HuH-7 (cell line): ENCODE measurements at places on chromosomes 1 and 21.

GRCh38 chr1:244920911-244921761 lies 56.8 kb upstream of the HNRNPU start:
- no peak for DNase-seq

DNA sequence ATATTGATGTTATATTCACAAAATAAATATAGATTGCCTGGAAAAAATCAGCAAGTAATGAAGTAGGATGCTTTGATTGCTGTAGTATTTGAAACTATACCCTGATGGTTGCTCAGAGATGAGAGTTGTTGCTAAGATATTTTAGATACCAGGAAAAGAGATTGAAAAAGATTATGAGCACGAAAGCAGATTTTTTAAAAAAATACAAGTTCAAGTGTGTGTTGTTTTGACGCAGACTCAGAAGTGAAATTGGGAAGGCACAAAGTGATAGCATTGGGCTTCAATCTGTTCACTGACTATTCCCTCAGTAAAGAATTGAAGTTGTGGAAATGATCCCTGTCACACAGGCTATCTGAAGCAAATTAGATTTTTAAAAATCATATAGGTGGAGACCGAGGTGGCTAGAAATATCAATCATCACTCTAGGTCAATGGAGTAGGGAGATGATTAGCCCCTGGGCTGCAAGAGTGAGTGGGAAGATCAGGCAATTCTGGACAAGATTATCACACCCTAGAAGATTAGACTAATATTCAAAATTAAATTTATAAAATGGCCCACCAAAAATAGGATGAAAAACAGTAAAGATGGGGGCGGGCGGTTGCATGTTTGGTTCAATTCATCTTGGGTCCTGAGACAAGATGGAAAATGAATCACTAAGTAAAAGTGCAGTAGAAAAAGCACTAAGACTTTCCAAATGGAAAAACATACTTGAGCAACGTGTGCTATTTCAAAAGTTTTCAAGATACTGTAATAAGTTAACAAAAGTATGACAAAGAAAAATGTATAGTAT lies 41.5 kb upstream of the LRRC8D start:
- no peak for DNase-seq

GRCh38 chr1:28580722-28581530 lies 11.1 kb upstream of the RAB42 start:
- peak; percentile 43 for DNase-seq

GRCh38 chr1:25765923-25766589 lies 33.9 kb upstream of the SELENON start:
- no peak for DNase-seq

DNA sequence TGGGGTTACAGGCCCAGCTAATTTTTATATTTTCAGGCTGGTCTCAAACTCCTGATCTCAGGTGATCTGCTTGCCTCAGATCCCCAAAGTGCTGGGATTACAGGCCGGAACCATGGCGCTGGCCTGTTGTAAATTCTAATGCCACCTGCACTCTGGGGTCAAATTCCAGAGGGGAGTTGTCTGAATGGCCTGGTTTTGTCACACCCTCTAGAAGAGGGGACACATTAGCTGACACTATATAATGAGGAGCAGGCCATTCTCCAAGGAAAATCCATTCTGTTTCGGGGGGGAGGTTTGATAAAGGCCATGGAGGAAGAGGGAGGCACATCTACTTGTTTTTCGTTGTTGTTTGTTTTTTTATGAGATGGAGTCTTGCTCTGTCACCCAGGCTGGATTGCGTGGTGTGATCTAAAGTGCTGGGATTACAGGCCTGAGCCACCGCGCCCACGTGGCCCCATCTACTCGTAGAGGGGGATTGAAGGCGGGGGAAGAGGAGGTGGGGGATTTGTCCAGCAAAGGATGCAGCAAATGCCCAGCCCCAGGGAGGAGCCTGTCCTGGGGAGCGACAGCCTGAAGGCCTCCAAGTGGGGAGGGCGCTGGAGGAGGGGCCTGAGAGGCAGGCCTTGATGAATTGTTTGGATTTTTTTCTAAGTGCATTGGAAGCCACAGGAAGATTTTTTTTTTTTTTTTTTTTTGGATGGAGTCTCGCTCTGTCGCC lies 78.4 kb upstream of the SLC45A1 start:
- DNase-seq, result no peak

- no peak for DNase-seq
Observed at GRCh38 chr21:42379426-42380215, 13.3 kb upstream of the TFF1 start.

- peak; percentile 52 for DNase-seq
Observed at GRCh38 chr1:95043141-95043980, 29.4 kb downstream of the ALG14 start.

- DNase-seq, result no peak
Observed at GRCh38 chr1:74689621-74690363, 16.2 kb upstream of the ERICH3 start.

DNA sequence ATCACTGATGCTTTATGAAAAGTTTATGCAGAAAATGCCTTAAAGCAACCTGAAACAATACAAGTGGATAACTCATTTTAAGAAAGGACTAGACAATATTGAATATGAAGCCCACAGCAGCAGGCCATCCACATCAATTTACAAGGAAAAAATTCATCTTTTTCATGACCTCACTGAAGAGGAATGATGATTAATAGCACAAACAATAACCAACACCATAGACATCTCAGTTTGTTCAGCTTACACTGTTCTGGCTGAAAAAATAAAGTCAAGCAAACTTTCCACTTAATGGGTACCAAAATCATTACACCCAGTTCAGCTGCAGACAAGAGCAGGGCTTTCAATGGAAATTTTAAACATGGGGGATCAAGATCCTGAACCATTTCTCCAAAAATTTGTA lies 380.6 kb upstream of the NEGR1 start:
- DNase-seq, result no peak

DNA sequence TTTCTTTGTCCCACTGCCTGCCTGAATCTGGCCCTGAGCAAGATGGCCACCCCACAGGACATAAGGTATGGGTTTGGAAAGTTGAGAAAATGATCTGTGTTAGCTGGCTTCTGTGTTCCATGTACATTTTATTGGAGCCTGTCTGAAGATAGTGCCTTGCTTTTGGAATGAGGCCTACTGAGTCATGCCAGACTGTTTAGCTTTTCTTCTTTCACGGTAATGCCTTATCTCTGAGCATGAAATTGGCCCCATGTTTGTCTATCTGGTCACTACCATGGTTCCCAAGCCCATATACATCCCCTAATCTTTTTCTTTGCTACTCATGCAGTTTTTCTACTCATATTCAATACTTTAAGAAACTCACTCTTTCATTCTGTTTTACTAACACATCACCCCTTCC lies 85.1 kb upstream of the LMO4 start:
- no peak for DNase-seq

DNA sequence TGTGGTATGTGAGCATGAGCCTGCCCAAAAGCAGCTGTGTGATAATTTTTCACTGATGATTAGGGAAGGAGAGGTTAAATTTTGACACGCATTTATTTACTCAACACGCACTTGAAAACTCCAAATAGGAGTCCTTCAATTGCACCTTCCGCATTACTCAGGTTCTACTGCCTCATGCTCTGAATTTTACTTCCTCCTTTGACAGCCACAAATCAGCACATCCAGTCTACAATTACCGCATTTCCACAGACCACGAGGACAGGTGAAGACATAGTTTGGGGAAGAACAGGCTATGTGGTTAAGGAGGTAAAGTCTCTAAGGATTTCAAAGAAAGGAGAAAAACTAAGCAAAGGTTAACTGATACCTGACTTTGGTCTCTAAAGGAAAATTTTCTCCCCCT lies 2.6 kb downstream of the CAPN8 start:
- DNase-seq, result no peak

DNA sequence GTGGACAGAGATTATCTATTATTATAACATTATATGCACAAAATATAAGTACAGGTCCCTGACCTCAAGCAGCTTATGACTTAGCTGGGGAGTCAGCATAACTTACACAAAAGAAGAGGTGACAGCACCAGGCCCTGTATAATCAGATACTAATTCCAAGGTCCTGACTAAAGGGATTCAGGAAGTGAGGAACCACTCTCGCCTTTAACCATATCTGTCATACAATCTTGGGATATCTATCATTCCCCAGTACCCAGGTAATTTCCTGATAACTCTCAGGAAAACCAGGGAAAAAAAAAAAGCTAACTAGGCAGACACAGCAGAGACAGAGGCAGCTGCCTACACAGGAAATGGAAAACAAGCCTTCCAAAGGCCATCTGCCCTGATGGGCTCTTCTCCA lies 78.5 kb upstream of the CAMK1G start:
- DNase-seq, result no peak

DNA sequence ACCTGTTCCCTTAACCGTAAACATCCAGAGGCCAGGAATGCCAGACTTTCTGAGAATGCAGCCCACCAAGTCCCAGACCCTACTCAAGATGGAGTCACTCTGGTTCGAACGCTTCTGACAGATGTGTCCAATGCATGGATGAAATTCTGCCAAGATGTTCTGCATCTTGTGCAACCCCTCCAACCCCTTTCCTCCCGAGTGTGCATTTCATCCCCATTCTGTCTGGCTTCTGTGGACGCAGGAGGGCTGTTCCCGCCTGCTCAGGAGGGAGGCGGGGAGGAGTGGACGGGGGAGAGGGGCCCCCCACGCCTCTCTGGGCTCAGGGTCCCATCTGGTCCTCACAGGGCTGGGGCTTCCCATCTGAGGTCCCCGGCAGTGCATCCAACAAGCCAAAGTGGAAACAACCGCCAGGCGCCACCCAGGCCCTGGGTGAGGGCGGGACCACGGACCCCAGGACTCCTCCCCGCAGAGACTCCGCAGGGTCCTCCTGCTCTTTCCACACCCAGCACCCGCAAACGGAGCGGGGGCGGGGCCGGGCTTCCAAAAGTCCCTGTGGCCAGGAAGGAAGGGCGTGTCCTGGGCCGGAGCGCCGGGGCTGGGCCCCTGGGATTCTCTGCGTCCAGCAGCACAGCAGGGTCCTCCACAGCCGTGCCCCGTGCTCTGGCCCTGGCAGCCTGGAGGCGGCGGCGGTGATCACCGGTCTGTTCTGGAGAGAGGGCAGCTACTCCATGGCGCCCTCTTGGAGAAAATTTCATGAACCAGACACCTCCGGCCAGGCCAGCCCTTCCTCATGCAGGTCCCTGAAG lies 27.8 kb upstream of the SUMO3 start:
- DNase-seq, result peak; percentile 77

- DNase-seq, result no peak
Observed at GRCh38 chr1:53572065-53572814, 113.0 kb downstream of the DMRTB1 start.

DNA sequence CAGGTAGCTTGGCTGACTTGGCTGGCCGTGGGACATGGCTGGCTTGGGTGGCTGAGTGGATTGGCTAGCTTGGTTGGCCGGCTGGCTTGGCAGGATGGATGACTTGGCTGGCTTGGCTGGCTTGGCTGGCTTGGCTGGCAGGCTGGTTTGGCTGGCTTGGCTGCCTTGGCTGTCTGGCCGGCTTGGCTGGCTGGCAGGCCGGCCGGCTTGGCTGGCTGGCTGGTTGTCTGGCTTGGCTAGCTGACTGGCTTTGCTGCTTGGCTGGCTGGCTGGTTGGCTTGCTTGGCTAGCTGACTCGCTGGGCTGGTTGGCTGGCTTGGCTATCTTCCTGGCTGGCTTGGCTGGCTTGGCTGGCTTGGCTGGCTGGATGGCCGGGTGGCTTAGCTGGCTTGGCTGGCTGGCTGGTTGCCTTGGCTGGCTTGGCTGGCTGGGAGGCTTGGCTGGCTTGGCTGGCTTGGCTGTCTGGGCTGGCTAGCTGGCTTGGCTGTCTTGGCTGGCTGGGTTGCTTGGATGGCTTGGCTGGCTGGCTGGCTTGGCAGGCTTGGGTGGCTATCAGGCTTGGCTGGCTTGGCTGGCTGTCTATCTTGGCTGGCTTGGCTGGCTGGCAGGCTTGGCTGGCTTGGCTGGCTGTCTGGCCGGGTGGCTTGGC lies 129.7 kb upstream of the FAM72C start:
- no peak for DNase-seq
